ENCODE measurements at places on chromosomes 2 and 18.

DNA sequence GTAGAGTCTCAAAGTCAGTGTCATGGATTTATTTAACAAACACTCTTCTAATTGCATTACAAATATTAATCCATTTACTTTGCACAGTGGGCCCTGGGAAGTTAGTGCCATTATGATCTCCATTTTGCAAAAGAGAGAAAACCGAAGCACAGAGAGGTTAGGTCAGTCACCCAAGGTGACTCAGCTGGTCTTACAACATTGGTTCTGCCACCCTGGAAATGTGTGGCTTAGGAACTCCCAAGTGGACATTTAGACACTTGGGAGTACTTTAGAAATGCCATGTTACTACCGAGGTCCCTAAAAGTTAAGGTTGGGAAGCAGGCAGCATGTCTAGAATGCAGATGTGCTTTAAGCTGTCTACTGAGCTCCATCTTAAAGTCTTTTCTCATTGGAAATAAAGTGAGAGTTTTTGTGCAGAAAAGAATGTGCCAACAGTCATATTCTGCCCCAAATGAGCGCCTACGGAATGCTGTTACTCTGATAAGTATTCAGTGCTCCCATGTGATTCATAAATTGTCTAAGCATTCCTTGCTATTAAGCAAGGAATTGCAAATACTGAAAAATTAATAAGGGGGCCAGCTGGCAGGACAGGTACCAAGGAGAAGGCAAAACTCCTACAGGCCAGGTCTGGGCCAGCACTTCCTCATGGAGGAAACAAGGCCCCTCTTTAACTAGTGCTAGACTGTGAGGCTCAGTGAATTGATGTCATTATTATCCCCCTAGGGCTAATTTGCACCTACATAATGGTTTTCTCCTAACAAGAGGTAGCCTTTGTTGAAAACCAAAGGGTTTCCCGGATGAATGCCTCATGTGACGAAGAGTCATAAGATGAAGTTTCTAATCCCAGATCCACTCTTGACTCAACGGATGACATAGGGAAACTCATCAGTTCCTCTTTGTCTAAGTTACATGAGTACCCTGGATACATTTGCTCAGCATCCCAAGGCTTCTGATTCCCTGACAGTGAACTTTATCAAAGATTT lies 16.3 kb downstream of the NRP2 start:
- DNase-seq, result no peak

GRCh38 chr2:79275197-79275596 lies 115.6 kb upstream of the REG3A start:
- DNase-seq, result no peak

GRCh38 chr2:46327627-46328026 lies 30.4 kb downstream of the EPAS1 start:
- DNase-seq, result no peak

DNA sequence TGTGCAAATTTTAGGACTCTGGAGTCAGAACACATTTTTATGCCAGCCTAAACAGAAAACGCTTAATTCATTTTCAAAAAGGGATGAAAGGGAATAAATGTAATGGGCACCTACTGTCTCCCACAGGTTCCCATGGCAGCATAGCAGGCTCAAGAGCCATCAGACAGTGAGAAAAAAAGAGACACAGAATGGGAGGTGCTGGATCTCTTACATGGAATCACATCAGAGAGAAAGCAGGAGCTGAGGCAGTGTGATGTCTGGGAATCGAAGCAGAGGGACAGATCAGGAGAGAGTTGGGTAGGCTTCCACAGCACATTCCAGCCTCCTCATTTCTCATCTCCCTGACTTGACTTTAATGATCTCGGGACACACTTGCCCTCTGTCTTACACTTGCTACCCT lies 684.3 kb downstream of the KCNJ3 start:
- no peak for DNase-seq

- no peak for DNase-seq
Measured at GRCh38 chr2:174395969-174396630, 570 bp downstream of the SCRN3 start.

- DNase-seq, result peak; percentile 10
Measured at GRCh38 chr2:175048275-175048674, 43.1 kb upstream of the CHN1 start.

- no peak for DNase-seq
Measured at GRCh38 chr2:118388771-118389170, 300.5 kb downstream of the INSIG2 start.

DNA sequence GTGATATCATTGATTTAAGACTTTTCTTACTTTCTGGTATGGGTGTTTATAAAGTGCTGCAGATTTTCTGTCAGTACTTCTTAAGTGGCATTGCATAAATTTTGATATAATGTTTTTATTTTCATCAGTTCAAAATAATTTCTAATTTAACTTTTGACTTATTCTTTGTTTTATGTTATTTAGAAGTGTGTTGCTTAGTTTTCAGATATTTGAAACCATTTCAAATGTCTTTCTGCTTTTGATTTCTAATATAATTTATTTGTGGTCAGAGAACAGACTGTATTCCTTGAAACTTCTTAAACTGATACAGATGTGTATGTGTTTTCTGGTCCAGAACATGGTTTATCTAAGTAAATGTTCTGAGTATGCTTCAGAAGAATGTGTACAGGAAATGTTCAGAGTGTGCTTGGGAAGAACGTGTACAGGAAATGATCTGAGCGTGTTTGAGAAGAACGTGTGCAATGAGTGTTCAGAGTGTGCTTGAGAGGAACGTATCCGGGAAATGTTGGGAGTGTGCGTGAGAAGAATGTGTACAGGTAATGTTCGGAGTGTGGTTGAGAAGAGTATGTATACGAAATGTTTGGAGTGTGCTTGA lies 265.7 kb upstream of the HS6ST1 start:
- DNase-seq, result no peak

DNA sequence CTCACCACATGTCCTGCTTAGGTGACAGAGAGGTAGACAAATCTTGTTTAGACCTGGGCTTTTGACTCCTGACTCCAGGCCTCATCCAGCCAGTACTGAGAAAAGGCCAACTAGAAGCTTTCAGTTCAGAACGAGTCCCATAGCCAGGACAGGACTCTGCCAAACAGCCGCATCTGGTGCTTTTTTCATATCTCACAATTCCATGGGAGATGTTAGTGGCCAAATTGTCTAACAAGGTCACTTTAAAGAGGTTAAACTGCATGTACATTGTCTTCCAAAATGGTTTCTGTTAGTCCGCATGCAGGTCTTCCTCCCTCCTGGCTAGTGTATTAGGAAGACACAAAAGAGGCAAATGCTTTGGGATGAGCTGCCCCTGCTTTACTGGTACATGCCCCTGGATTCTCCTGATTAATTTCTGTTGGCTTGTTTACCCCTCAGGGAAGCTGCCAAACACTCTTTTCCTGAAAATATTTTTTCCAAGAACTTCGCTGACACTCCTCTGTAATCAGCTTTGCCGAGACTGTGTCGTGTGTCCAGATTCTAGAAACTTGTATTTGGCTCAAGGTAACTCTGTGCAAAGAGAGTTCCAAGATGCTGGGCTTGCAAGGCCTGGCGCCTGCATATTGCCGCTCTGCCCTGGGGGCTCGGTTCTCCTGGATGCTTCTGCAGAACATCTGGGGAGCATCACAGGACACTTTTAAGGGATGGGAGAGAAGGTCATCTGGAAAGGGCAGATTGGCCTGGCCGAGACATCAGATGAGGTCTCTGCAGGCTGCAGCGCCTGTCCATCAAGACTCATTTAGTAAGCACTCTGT lies 209.2 kb upstream of the APCDD1 start:
- no peak for DNase-seq

GRCh38 chr2:165407466-165407865 lies 62.0 kb upstream of the CSRNP3 start:
- DNase-seq, result no peak

- DNase-seq, result no peak
Measured at GRCh38 chr2:226327830-226328229, 471.8 kb downstream of the IRS1 start.

DNA sequence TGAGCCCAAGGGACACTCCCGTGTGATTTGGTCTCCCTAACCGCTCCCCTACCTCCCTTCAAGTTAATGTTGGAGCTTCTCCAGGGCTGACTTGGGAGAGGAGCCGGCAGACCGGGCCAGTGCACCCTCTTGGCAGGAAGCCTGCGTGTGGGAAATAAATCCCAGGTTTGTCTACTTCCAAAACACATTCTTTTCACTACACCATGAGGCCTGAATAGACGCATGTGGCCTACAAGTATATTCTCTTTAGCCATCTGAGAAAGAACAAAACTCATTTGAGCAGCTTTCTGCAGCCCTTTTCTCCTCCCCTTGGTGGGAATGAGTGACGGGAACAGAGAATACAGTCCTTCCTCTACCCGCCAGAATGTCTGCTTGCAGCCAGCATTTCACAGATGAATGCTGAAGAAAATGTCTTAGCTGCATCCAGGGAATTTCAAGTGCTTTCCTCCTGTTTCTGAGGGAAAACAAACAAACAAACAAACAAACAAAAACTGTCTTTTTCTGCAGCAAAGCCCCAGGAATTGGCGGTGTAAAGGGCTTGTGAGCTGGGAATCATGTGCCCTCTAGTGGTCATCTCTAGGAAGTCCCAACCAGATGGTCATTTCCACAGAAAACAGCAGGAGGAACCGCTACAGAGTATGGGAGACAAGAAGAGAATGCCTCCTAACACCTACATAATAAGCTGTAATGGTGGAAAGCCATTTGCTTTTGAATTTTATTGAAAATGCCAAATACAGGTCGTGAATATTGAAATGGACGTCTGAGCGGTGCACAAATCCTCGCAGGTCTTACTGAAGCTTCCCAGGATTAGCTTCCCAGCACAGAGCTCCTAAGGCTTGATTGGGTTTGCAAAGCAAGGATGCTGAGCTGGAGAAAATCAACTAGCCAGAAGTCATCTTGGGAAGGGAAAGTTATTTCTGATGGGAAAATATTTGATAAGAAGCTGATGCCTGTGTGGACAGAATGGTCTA lies 41.2 kb upstream of the DAPL1 start:
- peak; percentile 74 for DNase-seq

GRCh38 chr18:26181343-26181826 lies 44.9 kb upstream of the TAF4B start:
- DNase-seq, result no peak

DNA sequence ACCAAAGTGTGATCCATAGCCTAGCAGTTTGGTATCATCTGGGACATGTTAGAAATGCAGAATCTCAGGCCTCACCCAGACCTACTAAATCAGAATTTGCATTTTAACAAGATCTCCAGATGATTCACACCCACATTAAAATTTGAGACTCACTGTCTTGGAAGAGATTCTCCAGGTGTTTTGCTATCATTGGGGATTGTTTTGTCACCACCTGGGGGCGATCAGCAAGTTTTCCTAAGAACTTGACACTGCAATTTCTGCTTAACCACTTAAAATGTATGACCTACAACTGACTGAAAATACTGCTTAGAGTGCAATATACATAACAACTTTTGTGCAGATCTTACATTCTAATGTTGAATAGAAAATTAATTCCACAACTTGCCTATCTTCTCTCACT lies 18.9 kb upstream of the ITGA4 start:
- no peak for DNase-seq

DNA sequence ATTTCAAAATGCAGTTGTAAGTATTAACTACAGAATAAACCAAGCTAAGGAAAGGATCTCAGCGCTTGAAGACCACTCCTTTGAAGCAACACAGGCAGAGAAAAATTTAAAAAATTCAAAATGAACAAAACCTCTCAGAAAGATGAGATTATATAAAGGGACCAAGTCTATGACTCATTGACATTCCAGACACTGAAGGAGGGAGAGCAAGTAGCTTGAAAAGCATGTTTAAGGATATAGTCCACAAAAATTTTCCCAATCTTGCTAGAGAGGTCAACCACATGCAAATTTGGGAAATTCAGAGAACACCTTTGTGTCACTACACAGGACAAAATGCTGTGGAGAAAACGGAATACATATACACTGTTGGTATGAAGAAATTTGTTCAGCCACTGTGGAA lies 112.6 kb upstream of the MC4R start:
- DNase-seq, result no peak

- peak; percentile 13 for DNase-seq
Measured at GRCh38 chr2:206031162-206031784, 54.7 kb downstream of the INO80D start.

- no peak for DNase-seq
Measured at GRCh38 chr2:205086662-205087061, 541.4 kb downstream of the PARD3B start.

DNA sequence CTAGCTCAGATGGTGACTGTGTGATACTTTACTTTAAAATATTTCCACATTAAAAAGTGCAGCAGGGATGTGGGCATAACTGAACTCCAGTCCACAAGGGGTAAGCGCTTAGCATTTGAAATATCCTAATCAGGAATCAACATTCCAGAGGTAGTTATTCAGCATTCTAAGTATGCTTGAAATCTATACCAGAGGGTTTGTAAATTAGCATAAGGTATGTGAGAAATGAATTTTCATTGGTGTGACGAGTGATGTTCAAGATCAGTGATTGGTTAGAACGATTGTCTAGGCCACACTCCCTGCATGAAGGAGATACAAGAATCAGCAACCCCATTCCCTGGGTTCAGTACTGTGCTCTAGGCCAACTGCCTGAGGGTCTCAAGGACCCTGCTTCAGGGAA lies 42.6 kb downstream of the MAPK4 start:
- DNase-seq, result no peak

- no peak for DNase-seq
Measured at GRCh38 chr2:117692001-117692763, 122.3 kb upstream of the DDX18 start.

- DNase-seq, result no peak
Measured at GRCh38 chr18:12028040-12028628, 46.8 kb downstream of the IMPA2 start.

DNA sequence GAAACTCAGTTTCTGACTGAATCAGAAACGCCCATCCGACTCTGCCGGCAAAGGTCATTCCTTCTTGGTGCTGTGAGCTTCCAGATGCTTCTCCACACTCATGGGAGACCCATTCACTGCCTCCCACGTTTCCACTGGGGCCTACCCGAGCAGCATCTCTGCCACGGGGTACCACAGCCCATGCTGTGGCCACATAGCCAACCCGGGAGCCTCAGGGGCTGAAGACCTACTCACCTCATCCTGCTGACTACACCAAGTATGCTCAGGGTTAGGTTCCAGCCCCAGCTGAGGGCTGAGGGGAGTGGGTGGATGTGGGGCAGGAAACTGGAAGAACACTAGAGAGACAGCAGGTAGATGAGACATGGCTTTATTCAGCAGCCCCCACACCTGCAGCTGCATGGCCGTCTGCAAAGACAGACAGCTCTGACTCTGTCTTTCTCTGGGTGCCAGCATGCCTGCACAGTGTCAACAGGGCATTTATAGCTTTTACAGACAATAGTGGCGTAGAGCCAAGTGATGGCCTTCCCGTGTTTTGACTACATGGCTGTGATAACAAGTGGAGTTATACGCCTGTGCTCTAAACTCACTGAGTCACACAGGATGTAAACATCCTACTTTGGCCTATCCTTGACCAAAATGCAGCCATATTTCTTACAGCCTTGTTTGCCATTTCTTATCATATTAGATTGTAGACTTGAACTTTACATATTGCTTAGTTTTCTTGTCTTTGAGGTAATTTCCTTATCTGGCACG lies 16.5 kb upstream of the KLHL23 start:
- no peak for DNase-seq

DNA sequence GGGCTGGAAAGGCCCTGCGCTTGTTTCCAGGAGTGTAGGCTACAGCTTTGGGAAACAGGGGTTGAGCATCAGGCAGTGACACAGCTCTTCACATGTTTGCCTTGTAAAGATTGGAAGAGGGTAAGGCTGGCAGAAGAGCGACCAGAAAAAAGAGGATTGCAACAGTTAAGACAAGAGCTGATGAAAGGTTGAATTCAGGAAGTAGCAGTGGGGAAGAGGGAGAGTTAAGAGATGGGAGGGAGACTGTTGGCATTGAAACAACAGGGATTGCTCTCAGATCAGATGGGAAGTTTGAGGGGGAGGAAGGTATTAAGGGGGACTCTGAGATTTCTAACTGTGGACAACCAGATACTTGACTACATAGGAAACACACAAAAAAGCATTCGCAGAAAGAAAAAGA lies 96.9 kb downstream of the CTAGE1 start:
- DNase-seq, result no peak

Measured in GM20000 (cell line).